GM12878 (cell line): ENCODE measurements at places on chromosomes 5 and 9. TPM values are rescaled to one million over a fixed set of nuclear protein-coding genes. Genes with fewer than 3 reads are reported as not detected.

Gene LHX3
- not detected in 2 replicates for total RNA-seq

Gene F2R
- total RNA-seq = 7.3 and 7.4 TPM in 2 replicates

Gene MBLAC2
- total RNA-seq = 7.3 and 7.8 TPM in 2 replicates

Gene EQTN
- not detected in 2 replicates for total RNA-seq

Gene OR1K1
- not detected in 2 replicates for total RNA-seq

Gene SKIC3
- 57.0 and 65.3 TPM in 2 replicates for total RNA-seq

Gene EIF4EBP3
- 6.2 and 9.3 TPM in 2 replicates for total RNA-seq

Gene TRAF1
- total RNA-seq = 163 and 164 TPM in 2 replicates

Gene PCDHA1
- not detected in 2 replicates for total RNA-seq

Gene GARIN3
- not detected in 2 replicates for total RNA-seq

Gene RFESD
- total RNA-seq = 2.9 and 5.7 TPM in 2 replicates

Gene GRAMD2B
- total RNA-seq = 8.1 and 8.2 TPM in 2 replicates

Gene FOXD4L5
- 0.21 and 0.29 TPM in 2 replicates for total RNA-seq

Gene SLIT3
- total RNA-seq = 0.05 TPM in 1 of 2 replicates, not detected in the other

DNA sequence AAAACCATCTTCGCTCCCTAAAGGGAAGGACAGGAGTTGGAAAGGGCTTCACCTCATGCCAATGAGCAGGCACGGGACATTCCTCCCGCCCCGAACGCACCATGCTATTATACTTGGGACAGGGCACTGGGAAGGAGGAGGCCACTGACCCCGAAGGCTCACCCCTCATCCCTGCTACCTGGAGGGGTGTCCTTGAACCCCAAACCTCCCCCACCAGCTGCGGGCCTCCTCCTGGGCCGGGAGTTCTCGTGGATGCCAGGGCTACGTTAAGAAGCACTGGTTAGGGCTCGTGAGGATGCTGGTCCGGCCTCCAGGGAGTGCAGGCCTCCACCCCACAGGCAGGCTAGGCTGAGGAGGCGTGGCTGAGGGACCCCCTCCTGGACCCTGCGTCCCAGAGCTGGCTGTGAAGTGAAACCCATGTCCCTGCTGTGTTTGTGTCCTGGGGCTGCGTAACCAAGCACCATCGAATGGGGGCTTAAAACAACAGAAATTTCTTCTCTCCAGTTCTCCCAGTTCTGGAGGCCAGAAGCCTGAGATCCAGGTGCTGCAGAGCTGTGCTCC is 111.0 kb upstream of the SARDH start:
- DNase-seq = no peak

DNA sequence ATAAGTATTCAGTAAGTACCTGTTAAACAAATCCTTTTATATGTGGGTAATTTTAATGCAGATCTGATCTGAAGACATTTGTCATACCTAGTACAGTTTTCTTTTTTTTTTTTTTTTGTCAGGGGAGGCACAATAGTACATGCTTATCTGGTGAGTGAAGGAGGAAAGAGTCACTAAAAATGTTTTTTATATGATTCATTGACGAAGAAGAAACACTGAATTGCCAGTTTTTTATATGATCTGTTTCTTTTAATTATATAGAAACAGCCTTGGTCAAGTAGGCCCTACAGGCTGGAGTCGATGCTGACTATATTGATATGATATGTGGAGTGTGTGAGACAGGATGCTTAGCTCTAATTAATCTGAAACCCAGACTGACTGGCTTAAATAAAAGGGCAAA is 315.2 kb downstream of the PSAT1 start:
- DNase-seq = no peak

DNA sequence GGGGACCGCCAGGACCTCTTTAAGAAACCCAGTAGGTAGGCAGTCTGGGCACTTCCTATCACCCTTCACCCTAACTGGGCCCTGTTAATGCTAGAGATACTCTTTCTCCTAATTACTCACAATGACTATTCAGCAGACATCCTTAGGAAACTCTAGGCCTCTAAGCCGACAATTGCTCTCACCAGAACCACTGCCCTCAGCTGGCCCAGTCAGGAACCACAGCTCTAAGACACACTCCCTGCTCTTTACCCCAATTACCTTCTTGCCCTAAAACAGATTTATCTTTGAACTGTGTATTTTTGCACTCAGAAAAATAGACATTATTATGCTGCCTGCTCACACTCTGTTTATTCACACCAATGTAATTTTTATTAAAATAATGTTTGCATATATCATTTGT is 432.6 kb upstream of the SLC30A5 start:
- DNase-seq = no peak

GRCh38 chr5:97418462-97418861 is 235.4 kb upstream of the RIOK2 start:
- peak; percentile 28 for DNase-seq

DNA sequence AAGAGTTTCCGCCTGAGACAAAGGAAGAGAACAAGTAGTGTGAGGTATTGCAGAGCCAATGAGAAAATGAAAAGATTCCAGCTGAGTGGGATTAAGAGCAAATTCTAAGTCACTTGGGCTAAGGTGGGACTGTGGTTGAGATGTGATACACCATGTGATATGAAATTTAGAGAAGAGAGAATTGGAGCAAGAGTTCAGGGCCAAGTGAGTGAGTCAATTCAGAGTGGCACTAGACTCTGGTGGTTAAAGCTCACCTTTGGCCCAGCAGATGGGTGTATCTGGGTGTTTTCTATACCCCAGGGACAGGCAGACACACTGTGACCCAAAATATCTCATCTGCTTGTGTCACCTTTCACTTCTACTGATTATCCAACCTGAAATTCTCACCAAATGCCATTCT is 368.1 kb downstream of the KCNN2 start:
- DNase-seq = no peak

GRCh38 chr9:113695440-113695851 is 180.7 kb upstream of the ZNF618 start:
- DNase-seq = no peak

GRCh38 chr5:73564675-73565074 is 764 bp downstream of the ANKRA2 start:
- DNase-seq = no peak

- no peak for DNase-seq
Observed at GRCh38 chr5:130601-131131, 38.7 kb downstream of the PLEKHG4B start.

GRCh38 chr5:32814620-32815019 is 103.5 kb downstream of the NPR3 start:
- no peak for DNase-seq

- DNase-seq = no peak
Observed at GRCh38 chr5:4511996-4512656, 628.0 kb upstream of the ADAMTS16 start.

DNA sequence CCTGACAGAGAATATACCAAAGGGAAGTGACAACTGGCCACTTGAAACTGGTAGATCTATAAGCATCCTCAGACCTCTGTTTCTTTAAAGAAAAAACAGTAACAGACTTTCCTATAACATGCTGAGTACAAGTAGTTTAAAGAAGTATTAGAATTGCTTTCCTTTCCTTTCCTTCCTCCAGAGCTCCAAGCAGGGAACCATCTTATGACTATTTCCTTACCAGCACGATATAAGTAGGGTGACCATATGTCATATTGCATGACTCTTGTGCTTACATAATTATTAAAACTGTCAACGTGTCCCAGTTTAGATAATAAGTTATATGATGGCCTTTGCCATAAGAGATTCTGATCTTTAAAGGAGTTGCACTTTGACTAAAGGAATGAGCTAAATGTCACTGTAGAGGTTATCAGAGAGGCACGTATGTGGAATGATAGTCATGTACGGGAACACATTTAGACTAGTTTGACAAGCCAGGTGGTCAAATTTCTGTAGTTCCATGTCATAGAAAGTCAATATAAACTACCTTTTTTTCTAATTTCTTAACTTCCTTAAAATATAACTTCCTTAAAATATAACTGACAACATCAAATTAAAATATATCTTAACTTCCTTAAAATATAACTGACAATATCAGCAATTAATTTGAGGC is 212.7 kb upstream of the CD180 start:
- no peak for DNase-seq

GRCh38 chr5:83540105-83540504 is 68.6 kb downstream of the VCAN start:
- no peak for DNase-seq

DNA sequence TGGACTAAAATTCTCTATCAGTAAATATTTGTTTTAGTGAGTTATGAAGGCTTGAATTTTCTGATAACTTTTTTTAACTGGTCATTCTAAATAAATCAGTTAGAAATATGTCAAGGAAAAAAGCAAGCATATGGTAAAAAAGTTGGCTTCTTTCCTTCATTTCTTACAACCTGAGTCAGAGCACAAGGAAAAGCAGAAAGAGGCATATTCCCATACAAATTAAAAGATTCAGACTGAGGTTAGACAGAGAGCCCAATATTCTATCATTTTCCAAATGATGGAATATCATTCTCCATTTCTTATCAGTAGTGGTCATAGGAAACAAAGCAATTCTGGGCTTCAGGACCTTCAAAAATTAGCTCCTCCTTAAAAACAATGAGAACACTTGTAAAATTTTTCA is 732.1 kb downstream of the MAT2B start:
- DNase-seq = no peak

- DNase-seq = no peak
Observed at GRCh38 chr9:125493881-125494652, 212.9 kb downstream of the MAPKAP1 start.

- DNase-seq = no peak
Observed at GRCh38 chr9:124163760-124164255, 93.9 kb upstream of the NEK6 start.

GRCh38 chr9:100430286-100430940 is 3.5 kb downstream of the MSANTD3 start:
- no peak for DNase-seq

- no peak for DNase-seq
Observed at GRCh38 chr9:136138566-136138965, 19.9 kb upstream of the TMEM250 start.

GRCh38 chr5:69219939-69220338 is 14.7 kb upstream of the CDK7 start:
- DNase-seq = no peak

DNA sequence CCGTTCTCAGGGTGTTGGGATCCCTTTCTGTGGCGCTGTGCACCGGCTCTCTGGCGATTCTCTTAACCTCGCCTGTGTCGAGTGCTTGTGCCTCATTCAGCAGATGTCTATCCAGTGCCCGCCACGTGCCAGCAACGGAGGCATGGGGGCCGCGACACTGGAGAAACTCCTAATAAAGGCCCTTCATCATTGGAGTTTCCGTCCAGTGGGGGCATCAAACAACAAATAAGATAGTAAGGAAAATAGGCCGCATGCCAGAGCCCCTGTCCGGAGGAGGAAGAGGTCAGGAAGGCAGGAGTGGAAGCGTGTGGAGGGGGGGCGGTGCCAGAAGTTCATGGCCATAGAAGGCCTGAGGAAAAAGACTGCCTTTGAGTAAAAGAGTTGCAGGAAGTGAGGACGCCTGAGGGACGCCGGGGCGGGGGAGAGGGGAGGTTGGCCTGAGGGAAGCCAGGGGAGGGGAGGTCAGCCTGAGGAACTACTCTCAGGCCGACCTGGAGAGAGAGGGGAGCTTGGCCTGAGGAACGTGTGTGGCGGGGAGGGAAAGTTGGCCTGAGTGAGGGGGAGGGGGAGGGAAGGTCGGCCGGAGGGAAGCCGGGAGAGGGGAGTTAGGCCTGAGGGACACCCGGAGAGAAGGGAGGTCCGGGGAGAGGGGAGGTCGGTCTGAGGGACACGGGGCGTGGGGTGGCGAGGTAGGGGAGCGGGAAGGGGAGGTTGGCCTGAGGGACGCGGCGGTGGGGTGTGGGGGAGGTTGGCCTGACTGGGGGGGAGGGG is 82.2 kb downstream of the CACNA1B start:
- no peak for DNase-seq

DNA sequence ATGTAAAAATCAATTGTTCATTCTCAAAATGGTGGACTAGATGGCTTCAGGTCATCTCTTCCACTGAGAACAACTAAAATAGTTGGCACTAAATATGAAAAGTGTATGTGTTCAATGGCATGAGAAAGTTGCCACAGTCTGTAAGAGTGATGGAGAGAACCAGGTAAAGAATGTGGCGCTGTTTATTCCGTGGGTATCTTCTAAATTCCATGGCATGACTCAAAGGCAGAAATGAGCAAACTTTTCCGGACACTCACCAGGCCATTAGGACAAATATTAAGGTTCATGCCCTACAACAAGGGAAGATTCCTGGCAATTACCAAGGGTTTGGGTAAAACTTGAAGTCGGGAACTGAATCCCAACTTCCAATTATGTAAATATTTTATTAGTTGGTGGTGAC is 825.4 kb upstream of the CDH6 start:
- DNase-seq = no peak

GRCh38 chr9:114827641-114828302 is 21.9 kb upstream of the TNFSF15 start:
- DNase-seq = no peak

- DNase-seq = no peak
Observed at GRCh38 chr9:134454476-134454857, 128.2 kb downstream of the RXRA start.

GRCh38 chr5:74143721-74144330 is 496.7 kb downstream of the ENC1 start:
- DNase-seq = no peak

GRCh38 chr5:134145041-134145757 is 30.7 kb downstream of the TCF7 start:
- no peak for DNase-seq

- DNase-seq = no peak
Observed at GRCh38 chr5:124128867-124129266, 616.9 kb downstream of the CSNK1G3 start.

- no peak for DNase-seq
Observed at GRCh38 chr5:41891066-41891707, 13.0 kb upstream of the RIMOC1 start.

DNA sequence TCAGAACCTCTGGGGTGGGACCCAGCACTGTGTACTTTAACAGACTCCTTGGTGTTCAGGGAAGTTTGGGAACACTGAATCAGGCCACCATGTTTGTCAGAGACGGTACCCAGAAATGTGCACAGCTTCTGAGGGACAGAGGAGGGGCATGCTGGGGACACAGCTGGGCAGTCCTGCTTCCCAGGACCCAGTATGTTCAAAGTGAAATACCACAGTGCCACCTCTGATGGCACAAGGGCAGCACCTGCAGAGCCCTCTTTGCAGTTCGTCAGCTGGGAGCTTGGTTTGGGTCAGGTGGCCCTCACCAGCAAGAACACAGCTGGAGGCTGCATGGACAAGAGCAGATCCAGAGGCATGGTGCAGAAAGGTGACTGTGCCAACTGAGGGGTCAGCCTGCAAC is 51.2 kb downstream of the NDST1 start:
- no peak for DNase-seq

DNA sequence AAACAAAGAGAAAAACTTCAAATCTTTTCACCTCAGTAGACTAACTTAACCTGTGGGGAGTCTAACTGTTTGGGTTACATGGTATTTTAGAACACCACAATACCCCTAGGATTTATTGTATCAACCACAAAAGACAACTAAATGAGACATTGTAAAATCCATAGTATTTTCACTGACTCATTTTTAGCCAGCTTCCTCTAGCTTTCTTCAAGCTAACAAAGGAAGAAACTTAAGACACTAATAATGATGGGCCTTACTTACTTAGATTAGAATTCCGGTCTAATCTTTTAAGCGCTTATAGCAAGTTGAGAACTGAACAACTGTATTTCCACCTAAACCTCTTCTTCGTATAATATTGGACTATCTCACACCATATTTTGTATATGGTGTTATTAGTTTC is 529.3 kb downstream of the DMRTA1 start:
- no peak for DNase-seq
